ENCODE measurements at places on chromosomes 1 and 21.

GRCh38 chr1:235902677-235903542 is 36.2 kb upstream of the LYST start:
- no peak for DNase-seq

- DNase-seq: no peak
Observed at GRCh38 chr21:43024439-43025136, 50.2 kb downstream of the PKNOX1 start.

DNA sequence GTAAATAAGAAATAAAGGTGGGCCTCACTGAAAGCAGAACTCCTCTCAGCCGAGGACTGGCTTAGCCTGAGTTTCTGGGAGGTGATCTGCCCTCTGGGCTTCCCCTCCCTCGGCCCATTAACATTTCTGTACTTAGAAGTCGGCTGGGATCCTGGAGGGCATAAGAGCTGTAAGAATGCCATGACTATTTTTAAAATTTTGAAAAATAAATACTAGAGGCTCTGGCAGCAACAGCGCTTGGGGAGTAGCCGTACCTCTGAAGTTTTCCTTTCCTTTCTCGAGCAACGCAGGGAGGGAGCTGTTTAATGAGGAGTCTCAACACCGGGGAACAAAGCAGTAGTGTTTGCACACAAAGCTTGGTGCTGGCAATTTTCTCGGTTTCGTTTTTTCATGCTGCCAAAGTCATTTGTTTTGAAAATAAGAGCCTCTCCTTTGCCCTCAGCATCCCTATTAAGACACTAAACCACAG is 498.7 kb downstream of the SMYD3 start:
- DNase-seq: no peak

DNA sequence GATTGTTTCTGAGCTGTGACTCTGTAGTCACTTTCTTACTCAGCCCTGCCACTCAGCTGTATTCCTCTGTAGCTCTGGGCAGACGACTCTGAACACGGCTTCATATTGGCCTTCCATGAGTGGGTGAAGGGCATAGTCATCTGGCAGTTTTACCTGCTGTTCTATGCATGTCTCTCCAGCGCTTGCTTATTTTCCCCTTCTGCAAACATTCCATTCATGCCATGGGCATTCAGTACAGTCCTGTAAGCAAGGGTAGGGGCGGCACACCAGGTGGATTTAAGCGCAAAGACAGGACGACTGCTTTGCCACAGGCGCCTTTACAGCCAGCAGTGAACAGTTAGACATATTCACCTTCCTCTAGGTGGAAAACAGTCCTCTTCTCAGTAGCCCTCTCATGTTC is 4.4 kb upstream of the WDR26 start:
- DNase-seq: no peak

DNA sequence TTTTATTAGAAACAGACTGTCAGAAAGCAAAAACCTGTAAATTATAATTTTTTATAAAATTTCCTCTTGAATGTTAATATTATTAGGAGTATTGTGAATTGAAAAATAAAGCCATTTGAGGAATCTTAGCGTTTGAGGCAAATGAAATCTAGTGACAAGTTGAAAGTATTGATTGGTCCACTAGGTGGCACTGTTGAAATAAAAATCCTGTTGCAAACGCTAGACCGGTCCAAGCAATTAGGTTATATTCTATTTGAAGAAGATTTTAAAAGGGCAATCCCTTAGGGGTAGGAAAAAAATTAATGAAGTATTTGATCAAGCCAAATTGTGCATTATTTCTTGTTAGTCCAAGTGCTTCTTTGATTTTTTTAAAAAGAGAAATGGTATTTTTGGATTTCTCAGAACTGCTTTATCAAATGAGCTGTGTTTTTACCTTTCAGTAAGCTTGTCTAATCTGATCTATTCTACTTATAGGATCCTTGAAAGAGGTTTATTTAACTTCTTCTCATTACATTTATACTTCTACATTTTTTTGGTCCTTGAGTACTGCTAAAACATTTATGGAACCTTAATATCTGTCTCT is 57.7 kb downstream of the ATG4C start:
- no peak for DNase-seq

DNA sequence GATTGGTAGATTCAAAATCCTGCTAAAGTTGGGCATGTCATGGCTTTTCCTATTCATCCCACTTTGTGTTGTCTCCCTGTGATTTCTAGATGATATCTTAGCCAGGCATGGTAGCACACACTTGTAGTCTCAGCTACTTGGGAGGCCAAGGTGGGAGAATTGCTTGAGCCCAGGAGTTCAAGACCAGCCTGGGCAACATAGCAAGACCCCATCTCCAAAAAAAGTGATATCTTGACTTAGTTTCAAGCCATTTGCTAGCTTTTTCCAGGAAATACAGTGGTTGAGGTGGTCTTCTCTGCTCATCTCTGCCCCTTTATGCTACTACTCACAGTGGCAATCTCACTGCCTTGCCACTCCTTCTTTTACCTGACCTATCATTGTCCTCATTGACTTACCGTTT is 12.3 kb upstream of the HAX1 start:
- DNase-seq: no peak

- no peak for DNase-seq
Observed at GRCh38 chr1:234433563-234434285, 45.3 kb downstream of the TARBP1 start.

GRCh38 chr1:95927061-95927460 is 693.1 kb downstream of the RWDD3 start:
- no peak for DNase-seq

GRCh38 chr21:37819372-37819771 is 96.9 kb downstream of the KCNJ6 start:
- DNase-seq: no peak

DNA sequence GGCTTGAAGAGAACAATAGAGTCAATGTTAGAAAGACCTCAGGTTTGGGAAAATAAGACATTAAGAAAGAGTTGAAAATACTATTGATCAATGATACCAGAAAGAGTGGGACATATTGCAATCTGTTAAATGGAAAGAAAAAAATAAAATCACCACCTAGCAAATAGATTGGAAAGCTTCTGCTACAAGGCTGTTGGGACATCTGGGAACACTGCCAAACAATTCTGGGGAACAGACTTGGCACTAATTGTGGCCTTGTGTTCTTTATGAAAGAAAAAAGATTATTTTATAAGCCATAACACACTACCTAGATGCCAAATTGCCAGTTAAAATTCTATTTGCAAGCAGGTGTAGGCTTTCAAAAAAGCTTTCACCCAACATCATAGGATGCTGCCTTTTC is 137.8 kb downstream of the TSEN15 start:
- DNase-seq: no peak

- no peak for DNase-seq
Observed at GRCh38 chr1:170886460-170886859, 48.9 kb upstream of the MROH9 start.

DNA sequence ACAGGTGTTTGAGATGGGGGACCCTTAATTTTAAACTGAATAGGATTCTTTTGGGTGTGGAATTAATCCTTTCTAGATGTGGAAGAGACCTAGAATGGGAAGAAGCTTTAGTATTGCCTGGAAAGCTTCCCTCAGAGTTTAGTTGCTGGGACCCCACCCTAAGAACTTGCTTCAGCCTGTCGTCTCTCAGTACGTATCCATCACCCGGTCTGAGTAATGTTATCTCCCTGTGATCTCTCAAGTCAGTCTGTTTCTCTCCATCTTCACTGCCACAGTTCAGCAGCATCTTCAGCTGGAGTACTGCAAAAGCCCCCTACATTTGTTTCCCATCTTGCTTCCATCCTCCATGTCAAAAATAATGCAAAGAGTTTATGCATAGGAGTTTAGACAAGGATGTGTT is 28.9 kb downstream of the CNST start:
- no peak for DNase-seq

- DNase-seq: peak; percentile 87
Observed at GRCh38 chr1:144551543-144552424, 40.9 kb upstream of the PPIAL4F start.

DNA sequence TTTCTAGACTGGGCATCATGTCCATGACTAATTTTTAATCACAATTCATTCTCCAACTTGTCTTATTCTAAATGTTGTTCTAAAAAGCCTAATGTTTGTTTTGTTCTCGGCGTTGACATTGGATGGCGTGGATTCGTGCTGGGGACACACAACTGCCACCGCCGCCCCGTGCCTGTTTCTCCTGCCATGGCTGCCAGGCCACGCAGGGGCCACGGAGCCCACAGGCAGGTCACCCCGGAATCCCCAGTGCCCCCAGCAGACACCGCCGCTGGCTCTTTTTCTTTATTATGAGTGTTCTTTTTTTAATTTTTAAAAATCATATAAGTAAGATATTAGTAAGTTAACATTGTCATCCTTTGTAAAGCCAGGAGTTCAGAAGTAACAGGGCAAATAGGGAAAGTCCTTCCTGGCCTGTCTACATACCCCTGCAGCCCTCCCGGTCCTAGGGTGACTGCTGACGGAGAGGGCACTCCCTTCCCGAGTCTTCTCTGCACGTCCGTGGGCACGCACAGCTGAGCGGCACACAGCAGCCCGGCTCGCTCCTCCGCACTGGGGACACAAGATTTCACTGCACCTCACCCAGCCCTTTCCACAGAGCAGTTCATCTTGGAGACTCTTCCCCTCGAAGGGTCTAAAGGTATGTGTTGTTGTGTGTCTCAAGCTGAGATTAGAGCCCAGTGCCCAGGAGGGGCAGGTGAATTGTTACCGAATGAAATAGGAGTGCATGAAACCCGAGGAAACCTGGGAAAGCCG is 32.1 kb downstream of the KRTAP10-1 start:
- no peak for DNase-seq

GRCh38 chr1:3244927-3245315 is 175.9 kb downstream of the PRDM16 start:
- no peak for DNase-seq

DNA sequence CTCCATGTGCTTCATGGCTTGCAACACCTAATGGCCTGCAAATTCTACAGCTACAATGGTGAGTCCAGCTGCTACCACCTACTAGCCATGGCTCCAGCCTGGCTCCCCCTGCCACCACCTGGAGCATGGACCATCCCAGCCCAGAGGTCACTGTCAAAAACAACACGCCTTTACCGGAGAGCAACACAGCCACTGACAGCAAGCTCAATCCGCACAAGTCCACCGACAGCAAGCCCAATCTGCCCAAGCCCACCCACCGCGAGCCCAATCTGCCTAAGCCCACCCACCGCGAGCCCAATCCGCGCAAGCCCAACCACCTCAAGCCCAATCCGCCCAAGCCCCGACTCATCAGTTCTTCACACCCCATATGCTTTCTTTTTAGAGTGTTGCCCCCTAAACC is 128.2 kb downstream of the KIF26B start:
- DNase-seq: no peak

- DNase-seq: peak; percentile 58
Observed at GRCh38 chr1:178501705-178502329, 5.1 kb upstream of the CLEC20A start.

- DNase-seq: no peak
Observed at GRCh38 chr1:100580446-100580845, 42.5 kb downstream of the GPR88 start.

DNA sequence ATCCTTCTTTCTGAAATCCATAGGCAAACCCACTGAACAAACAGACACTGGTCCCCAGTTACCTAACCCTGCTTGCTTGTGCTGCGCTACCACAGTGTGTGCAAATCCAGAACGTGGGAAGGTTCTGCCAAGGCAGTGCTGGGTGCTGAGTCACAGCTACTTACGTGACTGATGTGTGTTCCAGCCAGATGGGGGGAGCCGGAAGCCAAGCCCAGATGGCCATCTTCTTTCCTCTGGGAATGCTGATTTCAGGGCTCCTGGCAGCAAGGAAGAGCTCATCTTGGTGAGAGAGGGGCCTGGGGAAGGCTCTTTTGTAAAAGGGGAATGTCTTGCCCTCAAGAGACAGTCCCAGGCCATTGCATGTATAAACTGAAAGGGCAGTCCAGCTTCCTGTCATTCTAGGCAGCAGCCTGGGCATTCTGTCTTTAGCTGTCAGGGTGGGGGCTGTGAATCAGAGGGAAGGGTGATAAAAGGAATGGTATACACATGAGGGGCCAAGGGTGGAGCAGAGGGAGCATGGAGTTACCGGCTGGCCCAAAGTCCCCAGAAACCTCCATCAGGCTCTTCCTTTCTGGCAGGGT is 54.1 kb downstream of the CD46 start:
- peak; percentile 30 for DNase-seq

DNA sequence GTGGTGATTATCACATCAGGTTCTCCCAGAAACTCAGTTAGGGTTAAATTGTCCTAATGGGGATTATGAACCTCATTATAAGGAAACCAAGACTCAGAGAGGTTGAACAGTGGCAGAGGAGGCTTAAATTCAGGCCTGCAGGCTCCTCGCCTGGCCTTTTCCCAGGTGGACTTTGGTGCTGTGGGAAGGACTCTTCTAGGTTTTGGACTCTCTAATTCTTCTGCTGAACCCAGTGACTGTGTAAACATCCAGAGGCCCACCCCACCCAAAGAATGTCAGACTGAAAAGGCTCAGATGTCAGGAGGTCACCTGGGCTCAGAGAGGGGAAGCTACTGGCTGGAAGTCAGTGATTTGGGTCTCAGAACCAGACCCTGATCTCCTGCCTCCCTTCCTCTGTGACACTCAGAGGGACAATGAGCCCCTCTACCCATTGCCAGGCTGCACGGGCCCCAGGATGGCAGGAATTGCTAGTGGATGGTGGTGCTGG is 2.5 kb downstream of the ZNF362 start:
- no peak for DNase-seq

GRCh38 chr1:165376811-165377311 is 20.3 kb upstream of the LMX1A start:
- DNase-seq: no peak

- DNase-seq: no peak
Observed at GRCh38 chr1:212035835-212036605, 472 bp downstream of the DTL start.

DNA sequence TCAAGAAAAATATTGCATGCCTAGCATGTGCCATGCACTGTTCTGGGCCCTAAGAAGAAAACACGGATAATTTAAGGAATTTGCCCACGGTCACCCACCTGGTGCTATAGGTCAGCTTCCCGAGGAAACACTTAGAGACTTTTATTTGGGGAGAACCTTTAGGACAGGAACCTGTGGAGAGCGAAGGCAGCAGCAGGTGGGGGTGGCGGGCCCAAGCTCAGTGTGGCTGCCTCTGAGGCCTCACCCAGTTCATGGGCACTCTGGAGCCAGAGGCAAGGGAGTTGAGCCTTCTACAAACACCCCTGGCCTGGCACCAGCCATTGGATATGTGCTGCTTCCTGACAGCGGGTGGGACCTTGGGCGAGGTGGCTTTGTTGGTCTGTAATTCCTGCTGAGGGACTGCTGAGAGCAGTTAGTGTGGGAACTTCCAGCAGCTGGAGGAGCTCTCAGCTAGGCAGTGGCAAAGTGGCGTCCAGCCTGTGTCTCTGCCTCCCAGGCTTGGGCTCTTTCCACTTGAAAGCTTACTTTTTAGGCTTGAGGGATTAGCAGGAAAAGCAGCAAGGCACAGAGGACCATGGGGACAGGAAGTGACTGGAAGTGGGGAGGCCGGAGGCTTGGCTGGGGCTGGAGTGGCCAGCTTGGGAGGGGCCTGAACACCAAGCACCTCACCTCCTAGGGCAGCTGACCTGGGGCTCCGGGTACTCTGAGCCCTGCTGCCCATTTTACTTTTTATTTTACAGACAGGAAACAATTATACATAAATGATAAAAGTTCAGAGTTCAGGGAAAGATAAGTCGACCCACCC is 19.1 kb downstream of the MRPL37 start:
- DNase-seq: no peak

All from substantia nigra (tissue), 51 donors.